ENCODE measurements at places on chromosomes 7 and 10.

GRCh38 chr7:78673272-78673671 is 780.2 kb downstream of the MAGI2 start:
- DNase-seq: no peak

- no peak for DNase-seq
Observed at GRCh38 chr7:32140210-32140939, 70.2 kb upstream of the PDE1C start.

GRCh38 chr7:159229683-159230475 is 85.2 kb upstream of the VIPR2 start:
- no peak for DNase-seq

GRCh38 chr7:882336-883035 is 6.1 kb downstream of the GET4 start:
- DNase-seq: no peak
